ENCODE measurements at places on chromosomes 7 and 10. TPM values are rescaled to one million over a fixed set of nuclear protein-coding genes. Genes with fewer than 3 reads are reported as not detected.

The MET gene
- 92.4 TPM for total RNA-seq

DNA sequence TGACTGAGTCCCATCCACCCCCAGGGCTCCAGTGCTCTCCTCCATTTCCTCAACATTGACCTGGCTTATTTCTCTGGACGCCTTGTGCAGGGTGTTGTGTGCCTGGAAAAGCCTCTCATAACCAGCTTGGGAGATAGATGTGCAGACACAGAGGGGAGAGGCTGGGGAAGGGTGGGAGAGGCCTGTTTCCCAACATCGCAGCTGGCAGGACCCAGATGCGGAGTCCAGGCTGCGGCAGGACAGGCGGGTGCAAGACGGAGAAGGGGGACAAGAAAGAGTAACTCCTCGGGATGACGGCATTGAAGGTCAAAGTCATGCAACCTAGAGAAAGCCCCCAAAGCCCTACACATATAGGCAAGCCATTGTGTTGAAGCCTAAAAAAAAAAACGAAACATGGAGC is 54.1 kb upstream of the ANTXRL start:
- peak; percentile 6 for DNase-seq

DNA sequence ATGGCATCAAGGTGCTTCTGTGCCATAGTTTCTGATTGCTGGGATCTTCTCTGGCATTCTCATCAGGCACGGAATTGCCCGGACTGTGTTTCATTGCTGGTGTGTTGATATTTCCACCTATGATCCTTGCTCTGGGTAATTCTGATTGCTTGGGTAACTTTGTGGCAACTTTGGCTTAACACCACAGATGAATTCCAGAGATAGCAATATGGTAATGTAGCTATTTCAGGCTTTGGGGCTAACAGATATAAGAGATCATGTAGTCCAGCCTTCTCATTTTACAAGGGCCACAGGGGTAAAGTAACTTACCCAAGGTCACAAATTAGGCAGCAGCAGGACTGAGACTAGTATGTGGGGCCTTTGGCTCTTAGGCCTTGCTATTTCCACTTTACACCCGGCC is 53.9 kb upstream of the PLPP4 start:
- no peak for DNase-seq

DNA sequence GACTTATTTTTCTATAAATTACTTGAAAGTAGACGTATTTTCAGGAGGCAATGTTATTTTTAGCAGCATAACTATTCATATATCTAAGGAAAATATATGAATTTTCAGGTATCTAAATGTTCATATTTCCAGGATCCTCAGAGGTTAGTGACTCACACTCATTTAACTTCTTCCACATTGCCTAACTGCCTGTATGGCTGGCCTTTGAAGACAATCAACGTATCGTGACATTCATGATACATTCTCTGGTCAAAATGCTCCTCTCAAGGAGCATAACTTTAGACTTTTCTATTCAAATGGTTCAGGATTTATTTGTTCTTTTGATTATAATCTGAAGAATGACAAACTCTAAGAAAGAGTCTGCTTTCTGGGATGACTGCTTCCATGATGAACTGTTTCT is 89.3 kb downstream of the SEMA3C start:
- no peak for DNase-seq

GRCh38 chr10:75211007-75211691 is 553 bp downstream of the VDAC2 start:
- DNase-seq = no peak

The ANXA11 gene
- 118 TPM for total RNA-seq

DNA sequence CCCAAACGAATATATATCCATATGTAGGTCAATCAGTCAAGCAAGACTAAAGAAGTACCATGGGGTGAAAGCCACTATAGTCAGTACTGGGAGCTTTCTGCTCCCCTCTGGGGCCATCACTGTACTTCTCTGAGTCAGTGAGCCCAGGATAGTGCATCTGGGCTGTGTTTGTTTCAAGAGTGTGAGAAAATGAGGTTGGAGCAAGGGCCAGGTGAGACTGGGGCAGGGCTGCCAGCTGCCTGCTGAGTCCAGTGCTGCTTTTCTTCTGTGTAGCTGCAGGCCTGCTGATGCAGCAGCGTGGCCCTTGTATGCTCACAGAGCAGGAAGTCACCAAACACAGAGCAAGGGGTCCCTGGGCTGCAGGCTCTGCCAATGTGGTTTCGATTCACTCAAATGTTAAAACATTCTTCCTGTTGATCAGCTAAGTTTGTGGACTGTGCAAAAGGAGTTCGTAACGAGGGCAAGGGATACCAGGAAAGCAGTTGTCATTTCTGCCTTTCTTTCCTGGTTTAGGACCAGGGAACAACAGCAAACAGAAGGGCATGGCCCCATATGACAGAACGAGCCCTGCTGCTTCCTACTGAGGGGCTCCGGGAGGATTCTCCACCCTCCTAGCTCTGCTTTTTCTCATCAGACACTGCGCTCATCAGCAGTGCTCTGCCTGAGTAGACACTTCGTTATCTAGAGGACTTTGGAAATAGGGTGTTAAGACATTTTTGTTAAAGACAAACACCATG is 65.4 kb upstream of the TNS3 start:
- DNase-seq = no peak

GRCh38 chr10:124409696-124410095 is 9.0 kb downstream of the OAT start:
- DNase-seq = no peak

DNA sequence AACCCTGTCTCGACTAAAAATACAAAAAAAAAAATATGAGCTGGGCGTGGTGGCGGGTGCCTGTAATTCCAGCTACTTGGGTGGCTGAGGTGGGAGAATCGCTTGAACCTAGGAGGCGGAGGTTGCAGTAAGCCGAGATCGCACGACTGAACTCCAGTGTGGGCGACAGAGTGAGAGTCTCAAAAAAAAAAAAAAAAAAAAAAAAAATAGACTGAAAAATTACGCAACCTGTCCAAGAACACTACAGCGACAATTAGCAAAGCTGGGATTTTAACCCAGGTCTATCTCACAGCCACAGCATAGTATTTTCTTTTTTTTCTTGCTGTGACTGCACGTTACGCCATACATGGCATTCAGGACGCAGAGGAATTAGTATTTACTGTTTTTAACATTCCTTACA is 1.1 kb upstream of the RABGEF1 start:
- no peak for DNase-seq

DNA sequence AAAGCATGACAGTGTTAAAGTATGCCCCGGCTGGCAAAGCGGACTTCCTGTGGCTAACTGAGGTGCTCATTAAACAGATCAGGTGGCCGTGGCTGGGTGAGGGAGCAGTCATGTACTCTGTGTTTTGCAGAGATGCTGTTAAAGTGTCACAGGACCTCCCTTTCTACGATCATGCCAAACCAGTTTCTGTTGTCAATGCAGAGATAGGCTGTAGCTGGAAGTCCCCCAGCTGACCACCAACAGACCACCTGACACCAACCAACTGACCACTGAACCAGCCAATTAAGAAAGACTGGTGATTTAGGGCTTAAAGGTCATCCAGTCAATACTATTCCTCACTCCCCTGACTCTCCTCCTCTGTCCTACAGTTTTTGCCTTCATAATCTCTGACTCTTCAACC is 431.1 kb upstream of the LRGUK start:
- no peak for DNase-seq

GRCh38 chr10:121873236-121873635 is 54.6 kb downstream of the ATE1 start:
- DNase-seq = no peak

The CYP2C9 gene
- not detected for total RNA-seq

The ACTR1A gene
- total RNA-seq = 117 TPM

The ELFN1 gene
- total RNA-seq = 4.0 TPM

GRCh38 chr10:33160151-33160550 is 174.3 kb downstream of the NRP1 start:
- no peak for DNase-seq

GRCh38 chr7:41261080-41261479 is 441.8 kb downstream of the INHBA start:
- DNase-seq = no peak

The RASA4B gene
- 5.0 TPM for total RNA-seq

The WEE2 gene
- not detected for total RNA-seq

GRCh38 chr7:96962221-96962885 is 43.0 kb upstream of the DLX6 start:
- DNase-seq = no peak

The CALCR gene
- 0.24 TPM for total RNA-seq

DNA sequence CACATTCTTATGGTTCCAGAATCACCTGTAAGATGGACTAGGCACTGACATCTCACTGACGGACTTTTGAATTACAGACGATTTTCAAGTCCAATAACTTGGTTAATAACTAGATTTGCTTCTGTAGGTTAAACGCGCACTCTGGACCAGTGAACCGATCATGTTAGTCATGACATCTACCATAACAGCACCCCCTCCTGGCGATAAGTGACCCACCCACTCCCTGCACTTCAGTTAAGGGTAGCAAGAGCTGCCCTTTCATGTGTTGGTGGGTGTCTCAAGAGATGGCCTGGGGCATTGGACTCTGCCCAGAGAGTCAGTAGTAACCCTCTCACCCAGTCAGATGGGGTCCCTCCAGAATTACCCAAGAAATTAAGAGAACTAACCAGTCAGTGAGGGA is 12.9 kb downstream of the GRM8 start:
- no peak for DNase-seq

DNA sequence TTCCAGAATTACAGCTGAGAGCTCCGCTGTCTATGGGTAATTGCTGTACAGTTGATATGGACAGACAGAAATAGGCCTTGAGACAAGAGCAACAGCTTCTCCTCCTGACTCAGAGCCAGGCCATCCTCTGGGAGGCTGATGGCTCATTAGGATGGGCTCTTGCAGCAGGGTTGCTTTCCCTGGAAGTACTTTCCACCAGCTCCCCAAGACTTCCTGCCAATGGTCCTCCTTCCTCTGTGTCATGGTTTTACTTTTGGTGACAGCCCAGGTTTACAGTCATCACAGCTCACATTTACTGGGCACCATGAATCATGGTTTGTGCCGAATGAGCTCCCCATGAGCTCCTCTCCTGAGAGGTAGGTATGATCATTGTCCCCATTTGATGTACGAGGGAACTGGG is 131.8 kb downstream of the HECW1 start:
- no peak for DNase-seq

DNA sequence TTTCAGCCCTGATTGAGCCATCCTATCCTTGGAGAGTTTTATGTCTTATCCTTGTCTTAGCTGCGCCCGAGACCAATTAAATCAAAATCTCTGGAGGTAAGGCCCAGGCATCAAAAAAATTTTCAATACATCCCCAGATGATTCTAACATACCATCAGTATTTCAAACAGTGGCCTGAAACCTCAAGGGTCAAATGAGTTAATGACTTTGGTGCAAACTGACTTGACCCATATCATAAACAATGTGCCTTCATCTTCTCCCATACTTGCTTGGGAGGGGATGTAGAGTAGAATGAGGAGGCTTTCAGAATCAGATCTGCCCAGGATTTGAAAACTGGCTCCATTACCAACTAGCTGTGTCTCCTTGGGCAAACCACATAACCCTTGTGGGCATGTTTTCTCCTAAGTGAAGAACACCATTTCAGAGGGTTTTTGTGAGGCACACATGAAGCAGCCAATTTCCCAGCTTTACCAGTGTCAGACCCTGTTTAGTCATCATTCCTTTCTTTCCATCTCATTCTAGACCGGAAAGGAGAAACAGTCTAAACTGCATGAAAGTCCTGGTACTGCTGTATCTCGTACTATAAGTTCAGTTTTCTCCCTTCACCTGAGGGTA is 35.7 kb upstream of the ATXN7L1 start:
- no peak for DNase-seq

The MINDY4 gene
- 16.0 TPM for total RNA-seq

- DNase-seq = no peak
These were observed 11.2 kb upstream of the SLC13A1 start for GRCh38 chr7:123210986-123211385.

DNA sequence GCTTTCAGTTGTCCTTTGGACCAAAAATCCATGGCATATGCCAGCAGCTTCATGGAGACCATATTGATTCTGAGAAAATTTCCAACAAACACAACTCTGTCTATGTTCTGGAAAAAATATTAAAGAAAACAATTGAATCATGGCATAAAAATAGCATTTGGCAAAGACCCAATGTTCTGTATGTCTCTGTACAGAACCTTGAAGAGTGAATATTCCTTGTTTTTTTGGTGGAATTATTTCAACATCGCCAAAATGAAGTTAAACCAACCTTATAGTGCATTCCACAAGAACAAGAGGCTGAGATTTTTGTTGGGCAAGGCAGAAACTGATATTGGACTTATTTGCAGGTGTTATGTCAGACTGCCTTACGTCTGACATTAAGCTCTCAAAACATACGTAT is 53.3 kb upstream of the SLC16A12 start:
- no peak for DNase-seq

DNA sequence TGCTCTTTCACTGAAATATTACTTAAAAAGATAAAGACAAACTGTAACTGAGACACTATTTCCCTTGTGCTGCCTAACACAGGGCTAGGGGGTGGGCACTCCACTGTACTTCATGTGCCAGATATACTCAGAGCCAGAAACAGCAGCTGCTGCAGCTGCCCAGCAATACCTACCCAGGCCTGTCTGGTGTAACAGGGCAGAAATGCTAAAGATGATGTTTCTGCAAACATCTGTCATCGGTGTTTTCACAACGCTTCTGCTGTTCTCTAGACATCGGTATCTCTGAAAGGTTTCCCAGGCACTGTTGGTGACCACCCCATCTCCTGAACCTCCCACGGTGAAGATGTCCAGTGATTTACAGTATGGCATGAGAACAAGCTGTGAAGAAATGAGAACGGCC is 42.7 kb downstream of the LAMB1 start:
- DNase-seq = no peak

DNA sequence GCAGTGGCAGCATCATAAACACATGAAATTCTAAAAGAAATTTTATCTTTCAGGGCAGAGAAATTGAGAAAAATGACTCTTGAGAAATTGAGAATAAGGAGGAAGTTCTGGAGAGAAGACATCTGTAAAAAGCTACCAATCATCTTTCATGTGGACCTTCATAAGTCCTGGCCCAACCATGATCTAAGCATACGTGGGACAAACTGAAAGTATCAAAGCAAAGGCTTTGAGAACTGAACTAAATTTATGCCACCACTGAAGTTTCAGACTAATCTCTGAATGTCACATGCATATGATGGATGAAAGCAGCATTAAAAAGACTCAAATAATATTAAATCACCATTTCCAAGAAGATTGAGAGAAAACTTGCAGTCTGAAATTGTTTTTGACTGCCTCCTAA is 1502.8 kb upstream of the LRRTM3 start:
- DNase-seq = no peak

- no peak for DNase-seq
These were observed 91.8 kb downstream of the BAMBI start for GRCh38 chr10:28769091-28769604.

- DNase-seq = no peak
These were observed 31.6 kb downstream of the CHAT start for GRCh38 chr10:49645417-49645816.

GRCh38 chr7:83708531-83708930 is 59.6 kb upstream of the SEMA3E start:
- no peak for DNase-seq

The GOT1 gene
- total RNA-seq = 15.3 TPM

DNA sequence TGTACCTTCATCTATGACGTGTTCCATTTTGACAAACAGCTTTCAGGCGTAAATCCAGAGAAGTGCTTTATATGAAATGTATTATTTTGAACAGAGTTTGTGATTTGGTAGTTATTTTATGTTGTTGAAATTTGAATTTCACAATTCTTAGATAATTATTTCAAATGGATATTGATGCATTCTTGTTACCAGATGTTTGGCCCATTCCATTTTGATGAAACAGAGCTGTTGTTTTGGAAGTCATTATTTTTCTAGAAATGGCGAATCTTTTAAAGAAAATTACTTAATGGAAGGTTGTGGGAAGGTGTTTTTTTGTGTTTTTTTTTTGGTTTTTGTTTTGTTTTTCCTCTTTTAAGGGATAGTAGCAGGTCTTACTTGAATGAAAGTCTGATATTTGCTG is 2.4 kb downstream of the OTUD1 start:
- DNase-seq = no peak

Data from omental fat pad (tissue), 4 donors.